NCI-H1436 treated with DMSO at 0.1 percent for 48 hours (cell line): ENCODE measurements at places on chromosomes 5 and 9.
A peak's percentile ranks its signal among the peaks of the same experiment; 100 is the strongest.

DNA sequence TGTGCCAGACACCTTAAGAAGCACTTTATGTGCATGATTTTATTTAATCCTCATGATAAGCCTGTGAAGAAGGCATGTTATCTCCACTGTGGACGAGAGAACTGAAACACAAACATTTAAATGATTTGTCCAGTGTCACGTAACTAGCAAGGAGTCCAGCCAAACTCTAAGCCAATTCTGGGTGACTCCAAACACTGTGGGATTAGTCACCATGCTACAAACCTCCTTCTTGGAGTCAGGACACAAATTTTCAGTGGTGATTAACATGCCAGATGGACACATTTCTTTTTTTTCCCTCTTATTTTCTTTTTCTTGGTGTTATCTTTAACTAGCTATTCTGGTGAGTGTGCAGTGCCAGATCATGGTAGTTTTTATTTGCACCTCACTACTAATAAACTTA, 316.8 kb downstream of the NDUFS4 start:
- DNase-seq, result no peak

GRCh38 chr5:61498121-61498520, 166.1 kb downstream of the ZSWIM6 start:
- no peak for DNase-seq

DNA sequence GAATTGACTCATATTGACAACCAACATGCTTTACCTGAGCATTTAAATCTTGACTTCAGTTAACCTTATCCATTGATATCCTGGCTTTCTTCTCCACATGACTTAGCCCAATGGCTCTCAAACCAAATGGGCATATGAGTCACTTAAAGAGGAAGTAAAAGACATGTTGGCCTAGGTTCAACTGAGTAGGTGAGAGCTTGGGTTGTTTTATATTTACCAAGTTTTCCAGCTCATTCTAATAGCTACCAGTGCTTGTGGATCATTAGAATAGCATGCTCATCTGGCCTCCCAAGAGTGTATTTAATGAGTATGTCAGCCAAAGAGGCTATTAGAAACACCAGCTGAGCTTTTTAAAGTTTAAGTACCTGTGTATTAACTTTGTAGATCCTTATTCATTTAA, 1049.0 kb downstream of the PTPRD start:
- no peak for DNase-seq

GRCh38 chr5:112533362-112533761, 114.3 kb upstream of the EPB41L4A start:
- DNase-seq, result no peak

GRCh38 chr9:4077499-4078102, 222.3 kb downstream of the GLIS3 start:
- DNase-seq, result no peak

GRCh38 chr9:76215066-76215465, 179.2 kb downstream of the RFK start:
- DNase-seq, result no peak

- DNase-seq, result no peak
Measured at GRCh38 chr9:104278929-104279496, 184.9 kb downstream of the SMC2 start.

GRCh38 chr5:9398227-9398626, 147.6 kb downstream of the SEMA5A start:
- DNase-seq, result no peak

DNA sequence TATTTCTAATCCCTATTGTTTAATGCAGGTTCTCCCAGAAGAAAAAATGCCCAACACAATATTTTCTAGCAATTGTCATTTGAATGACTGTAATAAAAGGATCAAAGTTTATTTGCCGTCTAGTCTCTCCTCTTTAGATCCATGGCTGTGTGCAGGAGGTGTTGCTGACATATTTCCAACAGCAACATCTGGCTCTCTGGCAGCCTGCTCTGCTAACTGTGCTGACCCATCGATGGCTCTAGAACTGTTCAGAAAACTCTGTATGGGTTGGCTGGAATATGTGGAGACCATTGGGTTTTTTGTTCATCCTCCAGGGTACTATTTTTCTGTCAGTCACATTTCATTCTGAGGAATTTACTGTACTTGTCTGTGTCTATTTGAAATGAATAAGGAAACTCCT, 202.0 kb upstream of the SLC27A6 start:
- no peak for DNase-seq

- no peak for DNase-seq
Measured at GRCh38 chr9:124320062-124320973, 62.6 kb downstream of the NEK6 start.

DNA sequence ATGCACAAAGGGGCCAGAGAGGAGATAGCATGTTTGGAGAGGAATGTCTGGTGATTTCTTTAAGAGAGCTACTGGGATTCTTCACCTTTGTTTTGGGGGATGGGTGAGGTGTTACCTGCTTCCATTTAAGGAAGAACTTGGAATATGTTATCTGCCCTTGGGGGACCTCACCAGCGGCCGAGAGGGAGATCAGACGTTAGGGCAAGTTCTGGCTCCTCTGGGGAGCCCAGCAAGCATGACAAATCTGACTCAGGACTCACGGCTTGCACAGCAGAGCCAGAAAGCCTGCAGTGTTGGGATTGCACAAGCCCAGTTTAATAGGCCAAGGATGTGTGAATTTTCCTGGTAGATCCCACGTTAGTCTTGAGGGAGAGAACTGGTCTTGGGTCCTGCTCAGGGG, 40.3 kb downstream of the SLC28A3 start:
- no peak for DNase-seq

GRCh38 chr5:111278858-111279504, 54.8 kb downstream of the CAMK4 start:
- DNase-seq, result no peak

- no peak for DNase-seq
Measured at GRCh38 chr5:167832609-167833008, 458.8 kb upstream of the WWC1 start.

DNA sequence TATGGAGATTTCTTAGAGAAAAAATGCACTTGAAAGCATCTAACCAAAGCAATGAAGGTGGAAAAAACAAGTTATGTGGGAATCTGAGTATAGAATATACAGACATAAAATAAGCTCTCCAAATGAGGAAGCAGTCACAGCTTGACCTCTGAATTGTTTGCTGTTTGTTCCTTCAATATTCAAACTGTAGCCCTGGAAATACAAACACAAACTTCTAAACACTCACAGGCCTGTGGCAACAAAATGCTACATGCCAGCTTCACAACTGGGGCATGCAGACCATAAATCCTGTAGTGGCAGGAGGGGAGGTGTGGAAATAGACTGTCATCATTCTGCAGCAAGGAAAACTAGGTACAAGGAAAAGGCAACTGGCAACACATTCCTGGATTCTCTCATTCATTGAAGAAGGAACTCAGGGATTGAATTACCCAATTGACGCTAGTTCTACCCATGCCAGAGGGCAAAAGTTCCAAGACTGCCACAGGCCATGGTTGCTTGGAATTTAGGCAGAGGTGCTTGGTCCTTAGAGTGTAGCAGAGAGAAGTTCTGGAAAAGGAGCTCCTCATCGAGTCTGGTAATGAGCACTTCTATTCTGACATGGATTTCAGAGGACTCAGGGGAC, 349.6 kb downstream of the PDE4D start:
- DNase-seq, result no peak

GRCh38 chr5:83723031-83723430, 2.4 kb upstream of the HAPLN1 start:
- no peak for DNase-seq

DNA sequence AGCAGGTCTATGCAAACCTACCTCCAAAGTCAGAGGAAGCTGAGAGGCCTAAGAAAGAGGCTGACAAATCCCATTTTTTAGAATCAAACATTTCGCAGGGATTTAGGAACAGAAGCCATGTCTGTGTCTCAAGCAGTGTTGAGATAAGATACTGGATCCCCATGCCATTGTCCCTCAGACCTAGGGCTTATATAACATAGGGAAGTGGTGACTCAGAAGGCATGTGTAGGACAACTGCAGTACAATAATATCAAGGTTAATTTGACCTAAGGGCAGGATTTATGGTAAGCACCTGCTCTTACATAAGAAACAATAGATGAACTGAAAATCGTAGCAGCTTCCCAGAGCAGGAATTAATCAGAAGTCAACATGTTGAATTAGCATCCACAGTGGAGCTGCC, 459.4 kb downstream of the ANXA1 start:
- peak; percentile 3 for DNase-seq

- no peak for DNase-seq
Measured at GRCh38 chr9:16154521-16155078, 601.8 kb downstream of the CCDC171 start.

GRCh38 chr9:7094576-7094975, 336.8 kb downstream of the KDM4C start:
- DNase-seq, result no peak

DNA sequence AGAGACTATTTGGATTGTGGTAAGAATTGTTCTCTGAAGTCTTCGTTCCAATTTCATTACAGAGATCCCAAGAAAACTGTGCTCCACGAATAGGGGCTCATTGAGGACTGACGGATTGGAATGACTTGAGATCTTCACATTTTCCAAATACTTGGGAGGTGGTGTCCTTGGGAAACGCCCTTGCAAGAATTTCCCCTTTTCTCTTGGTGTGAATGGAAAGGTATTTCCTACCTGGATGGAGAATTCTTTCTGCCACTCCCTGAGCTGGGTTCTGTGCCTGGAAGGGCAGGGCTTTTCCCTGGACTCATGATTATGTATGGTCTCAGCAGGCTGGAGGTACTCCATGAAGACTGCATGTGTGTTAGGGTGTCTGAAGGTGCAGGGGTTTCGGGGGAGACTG, 53.9 kb downstream of the SNX18 start:
- no peak for DNase-seq

DNA sequence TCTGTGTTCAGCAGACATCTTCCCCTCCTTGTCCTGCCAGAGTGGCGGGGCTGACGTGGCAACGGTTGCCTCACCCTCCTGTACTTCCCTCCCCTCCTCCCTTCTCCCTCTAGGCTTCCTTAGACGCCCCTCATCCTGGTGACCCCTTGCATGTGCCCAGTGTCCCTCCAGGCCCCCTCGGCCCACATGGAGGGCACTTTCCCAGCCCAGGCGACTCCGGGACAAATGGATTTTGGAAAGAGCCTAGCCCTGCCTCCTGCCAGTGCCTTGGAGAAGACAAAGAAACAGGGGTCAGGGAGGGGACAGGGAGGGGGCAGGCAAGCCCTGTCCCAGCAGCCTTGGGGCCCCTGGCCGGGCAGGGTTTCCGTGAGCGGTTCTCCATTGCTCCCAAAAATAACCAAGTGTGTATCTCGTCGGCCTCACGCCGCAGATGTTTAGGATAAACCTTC, 38.3 kb upstream of the NEURL1B start:
- no peak for DNase-seq

DNA sequence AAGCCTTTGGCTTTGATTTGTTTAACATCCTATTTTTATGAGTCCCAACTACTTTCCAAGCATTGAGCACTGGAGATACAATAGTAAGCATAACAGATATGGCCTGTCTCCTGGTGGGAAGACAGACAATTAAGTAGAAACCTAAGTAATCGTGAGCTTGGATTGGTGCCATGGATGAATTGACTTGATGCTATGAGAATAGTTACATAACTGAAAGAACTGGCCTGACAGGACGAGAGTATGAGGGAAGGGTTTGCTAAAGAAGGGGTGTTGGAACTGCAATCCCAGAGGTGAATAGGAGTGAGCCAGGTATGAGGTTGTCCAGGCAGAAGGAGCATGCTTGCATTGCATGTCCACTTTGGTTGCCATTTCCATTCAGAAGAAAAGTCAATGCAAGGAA, 52.4 kb downstream of the GPR21 start:
- DNase-seq, result no peak

- no peak for DNase-seq
Measured at GRCh38 chr9:98831696-98832095, 24.2 kb downstream of the GALNT12 start.

GRCh38 chr5:139904566-139904815, 108.9 kb downstream of the PSD2 start:
- DNase-seq, result no peak

- no peak for DNase-seq
Measured at GRCh38 chr5:146366904-146367303, 28.3 kb downstream of the POU4F3 start.

- DNase-seq, result no peak
Measured at GRCh38 chr9:136023410-136024225, 62.4 kb upstream of the UBAC1 start.

DNA sequence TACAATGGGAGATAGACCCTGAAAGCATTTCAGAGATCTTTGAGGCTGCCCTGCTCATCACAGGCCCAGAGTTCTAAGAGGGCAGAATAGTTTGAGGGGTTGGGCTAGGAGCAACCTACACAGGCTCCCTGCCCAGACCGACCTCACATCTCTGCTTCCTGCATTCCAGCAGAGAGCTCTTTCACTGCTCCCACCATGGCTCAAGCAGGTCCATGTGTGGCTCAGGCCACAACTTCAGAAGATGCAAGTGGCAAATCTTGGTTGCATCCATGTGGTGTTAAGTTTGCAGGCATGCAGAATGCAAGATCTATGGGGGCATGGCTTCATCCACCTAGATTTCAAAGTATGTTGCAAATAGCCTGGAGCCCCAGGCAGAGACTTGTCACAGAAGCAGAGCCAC, 39.0 kb downstream of the GDA start:
- no peak for DNase-seq

GRCh38 chr9:7341571-7341970, 458.0 kb downstream of the DMAC1 start:
- DNase-seq, result no peak

DNA sequence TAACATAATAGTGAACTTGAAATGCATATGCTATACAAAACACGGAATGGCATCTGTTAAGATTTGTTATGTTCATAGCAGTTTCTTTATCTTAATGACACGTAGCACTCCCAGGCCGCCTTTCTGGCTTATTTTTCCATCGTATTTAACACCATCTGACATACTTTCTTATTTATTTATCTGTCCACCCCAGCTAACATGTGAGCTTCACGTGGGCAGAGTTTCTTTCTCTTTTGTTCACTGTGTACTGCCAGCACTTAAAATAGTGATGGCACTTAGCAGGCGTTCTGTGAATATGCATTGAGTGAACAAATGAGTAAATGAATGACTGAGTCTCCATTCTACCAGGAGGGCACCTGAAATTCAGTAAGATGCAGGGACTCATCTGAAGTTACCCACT, 29.4 kb upstream of the SYNPO start:
- DNase-seq, result no peak

- no peak for DNase-seq
Measured at GRCh38 chr5:93575461-93576414, 5.3 kb downstream of the NR2F1-AS1 start.

- DNase-seq, result no peak
Measured at GRCh38 chr5:40277161-40277906, 402.4 kb upstream of the PTGER4 start.

DNA sequence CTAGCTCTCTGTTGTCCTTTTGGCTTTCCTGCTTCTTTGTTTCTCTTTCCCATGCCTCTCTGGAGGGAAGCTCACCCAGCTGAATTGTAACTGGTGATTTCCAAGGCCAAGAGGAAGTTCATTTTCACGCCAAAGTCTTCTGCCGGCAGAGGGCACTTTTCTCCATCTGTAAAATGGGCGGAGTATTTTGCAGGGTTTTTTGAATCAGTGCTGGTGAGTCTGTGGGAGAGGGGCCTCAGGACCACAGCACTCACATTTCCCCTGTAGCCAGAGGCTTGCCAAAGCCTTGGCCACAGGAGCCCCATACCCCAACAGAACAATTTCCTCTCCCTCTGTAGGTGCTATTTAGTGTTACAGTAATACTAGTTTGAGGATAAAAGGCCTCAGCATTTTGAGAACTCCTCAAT, 42.3 kb upstream of the MATR3 start:
- DNase-seq, result no peak

- no peak for DNase-seq
Measured at GRCh38 chr9:109476642-109477257, 21.4 kb downstream of the PTPN3 start.
